ENCODE measurements at places on chromosomes 2 and 18.

- DNase-seq: no peak
Measured at GRCh38 chr2:204317640-204318039, 227.6 kb upstream of the PARD3B start.

DNA sequence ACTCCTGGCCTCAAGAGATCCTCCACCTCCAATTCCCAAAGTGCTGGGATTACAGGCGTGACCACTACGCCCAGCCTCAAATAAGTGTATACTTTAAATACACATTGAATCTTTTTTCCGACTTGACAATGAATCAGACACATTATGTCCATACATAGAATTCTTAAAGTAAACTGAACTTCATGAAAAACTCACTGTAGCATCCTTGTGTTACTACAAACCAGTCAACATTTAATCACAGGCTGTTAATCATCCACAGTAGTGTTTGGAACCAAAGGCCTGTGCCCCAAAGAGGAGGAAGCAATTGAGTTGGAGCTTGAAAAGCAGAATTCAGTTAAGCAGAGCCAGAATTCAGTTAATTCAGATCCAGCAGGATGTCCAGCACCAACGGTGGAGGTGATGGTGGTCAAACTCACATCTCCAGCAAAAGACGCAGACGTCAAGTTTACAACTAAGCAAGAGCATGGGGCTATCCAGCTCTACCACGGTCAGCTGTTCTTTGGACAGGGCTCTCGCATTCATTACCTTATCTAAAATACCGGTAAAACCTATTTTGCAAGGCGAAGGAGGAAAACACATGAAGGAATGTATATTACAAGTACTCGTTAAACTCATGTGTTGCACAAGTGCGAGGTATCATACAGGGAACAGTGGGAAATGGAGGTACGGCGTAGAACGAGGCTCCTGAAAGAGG lies 1.2 kb downstream of the SLC39A6 start:
- DNase-seq: no peak

- no peak for DNase-seq
Measured at GRCh38 chr2:19474128-19474527, 115.7 kb upstream of the OSR1 start.

GRCh38 chr2:34848691-34849090 lies 1249.6 kb upstream of the FAM98A start:
- no peak for DNase-seq

DNA sequence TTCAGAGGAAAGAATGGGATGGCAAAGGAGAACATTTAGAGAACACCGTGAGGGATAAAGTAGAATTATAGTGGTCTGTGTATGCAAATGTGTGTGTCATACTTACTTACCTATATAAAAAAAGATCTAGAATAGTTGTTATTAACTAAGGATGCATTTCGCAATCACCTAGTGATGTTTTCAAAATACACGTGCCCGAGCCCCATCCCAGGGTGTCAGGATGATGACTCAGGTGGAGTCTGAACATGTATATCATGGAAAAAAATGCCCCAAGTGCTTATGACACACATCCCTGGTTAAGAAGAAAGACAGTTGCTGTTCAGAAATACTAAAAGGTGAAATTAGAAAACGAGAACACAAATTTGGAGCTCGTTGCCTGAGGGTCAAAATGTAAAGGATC lies 109.0 kb downstream of the CERS6 start:
- DNase-seq: no peak

GRCh38 chr2:40168032-40168431 lies 283.9 kb downstream of the SLC8A1 start:
- DNase-seq: no peak

GRCh38 chr2:31334311-31335026 lies 80.1 kb downstream of the XDH start:
- DNase-seq: no peak

DNA sequence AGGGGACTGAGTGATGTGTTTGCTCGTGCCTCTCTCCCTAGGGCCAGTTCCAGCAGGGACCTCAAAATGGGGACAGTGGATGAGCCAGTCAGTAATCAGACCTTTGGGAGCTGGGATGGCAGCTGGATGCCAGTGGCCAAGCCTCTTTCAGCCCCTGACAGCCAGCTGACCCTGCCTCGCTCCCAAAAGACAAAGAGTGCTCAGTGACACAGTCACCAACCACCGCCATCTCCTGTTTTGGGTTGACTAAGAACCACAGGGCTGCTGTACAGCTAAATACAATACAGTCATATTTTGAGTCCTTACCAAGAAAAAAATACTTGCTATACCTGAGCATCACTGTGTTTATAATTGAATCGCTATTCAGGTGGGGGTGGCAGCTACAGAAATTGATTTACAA lies 75.7 kb downstream of the POU3F3 start:
- DNase-seq: no peak

- DNase-seq: peak; percentile 75
Measured at GRCh38 chr2:200901459-200902072, 12.4 kb downstream of the NIF3L1 start.

DNA sequence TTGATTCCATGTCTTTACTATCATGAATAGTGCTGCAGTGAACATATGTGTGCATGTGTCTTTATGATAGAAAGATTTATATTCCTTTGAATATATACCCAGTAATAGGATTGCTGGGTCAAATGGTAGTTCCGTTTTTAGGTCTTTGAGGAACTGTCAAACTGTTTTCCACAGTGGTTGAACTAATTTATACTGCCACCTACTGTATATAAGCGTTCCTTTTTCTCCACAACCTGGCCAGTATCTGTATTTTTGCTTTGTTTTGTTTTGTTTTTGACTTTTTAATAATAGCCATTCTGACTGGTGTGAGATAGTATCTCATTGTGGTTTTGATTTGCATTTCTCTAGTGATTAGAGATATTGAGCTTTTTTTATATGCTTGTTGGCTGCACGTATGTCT lies 641.6 kb downstream of the SUCLG1 start:
- no peak for DNase-seq

DNA sequence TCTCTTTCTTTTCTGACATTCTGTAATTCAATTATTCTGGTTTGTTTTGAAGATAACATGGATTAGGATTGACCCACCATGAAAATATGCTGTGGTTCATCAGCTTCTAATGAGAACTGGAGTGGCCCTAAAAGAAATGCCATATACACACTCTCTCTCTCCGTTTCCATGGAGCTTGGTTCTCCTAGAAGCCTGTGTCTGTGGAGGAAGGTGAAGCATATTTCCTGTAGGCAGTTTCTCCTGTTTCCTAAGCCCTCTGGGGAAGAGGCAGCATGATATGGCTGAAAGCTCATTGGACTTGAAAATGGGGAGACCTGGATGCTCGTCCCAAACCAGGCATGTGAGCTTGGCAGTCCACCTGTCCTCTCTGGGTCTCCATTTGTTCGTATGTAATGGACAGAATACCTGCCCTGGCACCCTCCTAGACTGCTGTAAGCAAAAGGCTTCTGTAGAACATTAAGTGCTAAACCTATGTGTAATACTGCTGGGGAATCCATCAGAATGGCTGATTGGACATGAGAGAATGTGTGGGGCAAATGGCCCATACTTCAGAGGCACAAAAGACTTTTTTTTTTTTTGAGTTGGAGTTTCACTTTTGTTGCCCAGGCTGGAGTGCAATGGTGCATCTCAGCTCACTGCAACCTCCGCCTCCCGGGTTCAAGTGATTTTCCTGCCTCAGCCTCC lies 75.3 kb upstream of the PPP1CB start:
- no peak for DNase-seq

DNA sequence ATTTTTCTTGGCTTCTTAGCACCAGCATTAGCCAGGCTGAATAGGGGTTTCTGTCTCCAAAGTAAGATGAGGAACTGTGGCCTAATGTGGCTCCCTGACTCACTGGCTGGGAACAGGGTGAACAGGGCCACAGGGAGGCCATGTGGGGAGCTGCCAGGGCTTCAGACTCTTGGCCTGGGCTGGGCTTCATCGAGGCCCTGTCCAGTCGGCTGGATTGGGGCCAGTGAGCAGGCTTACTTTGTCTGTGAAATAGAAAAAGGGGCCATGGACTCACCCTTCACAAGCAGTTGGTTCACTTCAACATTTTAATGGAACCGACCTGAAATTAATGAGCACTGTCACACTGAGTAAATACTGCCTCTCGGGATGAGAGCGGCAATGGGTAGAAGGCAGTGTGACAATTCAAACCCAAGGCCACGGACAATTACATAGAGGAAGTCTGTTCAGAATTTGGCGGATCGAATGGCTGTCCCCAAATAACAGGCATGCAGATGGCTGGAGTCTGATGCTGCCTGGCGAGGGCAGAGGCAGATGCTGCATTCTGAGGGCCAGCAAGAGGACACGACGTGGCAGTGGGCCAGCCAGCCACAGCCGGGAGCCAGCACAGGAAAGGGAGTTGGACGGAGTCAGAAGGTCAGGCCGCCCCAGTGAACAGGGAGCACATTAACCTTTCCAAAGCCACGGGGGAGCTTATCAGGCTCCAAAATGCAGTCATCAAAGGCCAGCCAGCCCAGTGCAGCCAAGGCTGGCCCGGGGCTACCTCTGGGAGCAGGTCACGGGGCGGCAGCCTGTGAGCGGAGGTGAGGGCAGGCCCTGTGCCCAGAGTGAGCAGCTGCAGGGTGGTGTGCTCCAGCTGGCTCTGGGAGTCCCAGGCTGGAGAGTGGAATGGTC lies 146.6 kb upstream of the REV1 start:
- no peak for DNase-seq

GRCh38 chr2:237435844-237436587 lies 22.1 kb upstream of the COL6A3 start:
- no peak for DNase-seq

GRCh38 chr18:71105078-71105819 lies 816.4 kb downstream of the SOCS6 start:
- DNase-seq: no peak

- DNase-seq: no peak
Measured at GRCh38 chr18:6683112-6683876, 46.2 kb upstream of the ARHGAP28 start.

DNA sequence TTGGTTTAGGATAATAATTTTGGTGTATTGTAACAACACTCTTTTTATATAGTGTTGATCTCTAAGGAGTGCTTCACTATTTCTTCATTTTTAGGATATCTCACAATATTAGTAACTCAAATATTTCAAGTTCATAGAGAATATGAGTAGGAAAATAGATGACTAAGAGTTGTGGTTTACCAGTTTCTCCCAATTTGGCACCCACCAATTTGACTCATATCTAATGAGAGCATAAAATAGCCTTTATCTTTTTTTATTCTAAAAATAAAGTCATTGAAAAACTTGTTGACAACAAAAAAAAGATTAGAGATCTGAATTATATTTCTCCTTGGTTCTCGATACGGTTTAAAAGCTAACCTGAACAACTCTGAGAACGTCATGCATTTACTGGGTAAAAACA lies 204.0 kb downstream of the PARD3B start:
- DNase-seq: no peak

Measured in iPS DF 19.7 (cell line).